PC-9 (cell line): ENCODE measurements at places on chromosomes 1 and 21.
A peak's percentile ranks its signal among the peaks of the same experiment; 100 is the strongest.

DNA sequence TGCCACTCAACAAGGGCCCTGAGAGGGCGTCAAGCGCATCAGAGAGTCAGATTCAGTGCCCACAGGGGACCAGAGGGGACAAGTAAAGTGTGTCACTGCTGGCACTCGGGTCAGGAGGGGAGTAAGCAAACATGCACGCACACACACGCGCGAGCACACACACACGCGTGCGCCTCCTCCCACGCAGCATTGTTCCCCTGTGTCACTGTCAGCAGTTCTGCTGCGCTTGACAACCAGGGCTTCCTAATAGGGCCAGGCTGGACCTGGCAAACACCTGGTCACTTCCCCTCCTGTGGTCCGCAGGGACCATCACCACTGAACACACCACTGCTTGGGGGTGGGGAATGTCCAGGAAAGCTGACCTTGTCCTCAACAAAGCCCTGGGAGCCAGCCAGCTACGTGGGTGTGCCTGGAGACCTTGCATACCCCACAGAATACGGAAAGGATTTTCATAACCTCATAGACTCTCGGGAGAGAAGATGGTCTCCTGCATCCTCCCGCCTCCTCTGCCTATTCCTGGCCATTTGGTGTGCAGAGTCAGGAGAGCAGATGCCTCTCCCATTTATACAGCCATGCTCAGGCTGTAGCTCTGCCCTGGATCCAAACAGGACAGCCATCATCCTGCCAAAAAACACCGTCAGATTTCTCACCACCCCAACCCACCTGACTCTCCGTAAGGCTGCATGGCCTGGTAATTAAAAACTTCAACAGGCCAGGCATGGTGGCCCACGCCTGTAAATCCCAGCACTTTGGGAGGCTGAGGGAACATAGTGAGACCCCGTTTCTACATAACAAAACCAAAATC is 73.2 kb downstream of the SSBP3 start:
- DNase-seq, result no peak

GRCh38 chr1:239976130-239976968 is 115.3 kb upstream of the FMN2 start:
- DNase-seq, result peak; percentile 44

- no peak for DNase-seq
Measured at GRCh38 chr1:4379451-4380175, 274.8 kb upstream of the AJAP1 start.

DNA sequence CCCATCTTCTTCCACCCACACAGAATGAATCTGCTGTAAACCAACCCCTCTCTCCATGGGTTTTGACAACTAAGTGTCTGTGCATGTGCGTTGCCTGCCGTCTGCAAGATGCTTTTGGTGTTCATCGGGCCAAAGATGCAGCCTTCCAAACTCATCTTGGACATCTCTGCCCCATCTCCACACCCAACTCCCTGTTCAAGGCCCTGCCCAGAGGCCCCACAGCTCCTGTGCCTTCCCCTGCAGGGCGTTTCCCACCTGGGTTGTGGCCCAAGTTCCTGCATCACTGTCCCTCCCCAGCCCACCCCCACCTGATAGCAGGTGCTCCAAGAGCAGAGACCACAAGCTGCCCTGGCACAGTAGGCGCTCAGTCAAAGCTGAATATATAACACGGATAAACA is 103.2 kb downstream of the BCAR3 start:
- DNase-seq, result no peak

GRCh38 chr1:63917571-63918417 is 144.0 kb downstream of the ROR1 start:
- DNase-seq, result no peak

DNA sequence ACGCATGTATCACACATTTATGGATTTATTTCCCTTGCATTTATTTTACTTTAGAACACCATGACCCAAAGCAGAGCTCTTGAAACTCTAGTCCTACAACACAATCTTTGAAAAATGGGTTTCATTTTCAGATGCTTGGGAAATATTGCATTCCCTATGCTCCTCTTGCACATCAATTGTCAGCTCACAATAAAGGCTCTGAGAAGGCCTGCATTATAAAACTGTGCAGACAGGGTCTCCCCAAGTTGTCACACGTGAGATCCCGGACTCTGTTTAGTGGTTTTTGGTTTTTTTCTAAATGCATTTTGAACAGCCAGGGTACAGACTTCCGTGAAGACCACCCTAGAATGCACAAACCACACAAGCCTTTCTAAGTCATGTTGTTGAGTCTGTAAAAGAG is 9.9 kb upstream of the B3GALT5 start:
- no peak for DNase-seq

GRCh38 chr1:167776616-167777268 is 55.0 kb downstream of the MPZL1 start:
- no peak for DNase-seq

- DNase-seq, result no peak
Measured at GRCh38 chr1:165898837-165899236, 71.4 kb downstream of the UCK2 start.

- no peak for DNase-seq
Measured at GRCh38 chr1:112579801-112580510, 39.0 kb downstream of the ST7L start.

DNA sequence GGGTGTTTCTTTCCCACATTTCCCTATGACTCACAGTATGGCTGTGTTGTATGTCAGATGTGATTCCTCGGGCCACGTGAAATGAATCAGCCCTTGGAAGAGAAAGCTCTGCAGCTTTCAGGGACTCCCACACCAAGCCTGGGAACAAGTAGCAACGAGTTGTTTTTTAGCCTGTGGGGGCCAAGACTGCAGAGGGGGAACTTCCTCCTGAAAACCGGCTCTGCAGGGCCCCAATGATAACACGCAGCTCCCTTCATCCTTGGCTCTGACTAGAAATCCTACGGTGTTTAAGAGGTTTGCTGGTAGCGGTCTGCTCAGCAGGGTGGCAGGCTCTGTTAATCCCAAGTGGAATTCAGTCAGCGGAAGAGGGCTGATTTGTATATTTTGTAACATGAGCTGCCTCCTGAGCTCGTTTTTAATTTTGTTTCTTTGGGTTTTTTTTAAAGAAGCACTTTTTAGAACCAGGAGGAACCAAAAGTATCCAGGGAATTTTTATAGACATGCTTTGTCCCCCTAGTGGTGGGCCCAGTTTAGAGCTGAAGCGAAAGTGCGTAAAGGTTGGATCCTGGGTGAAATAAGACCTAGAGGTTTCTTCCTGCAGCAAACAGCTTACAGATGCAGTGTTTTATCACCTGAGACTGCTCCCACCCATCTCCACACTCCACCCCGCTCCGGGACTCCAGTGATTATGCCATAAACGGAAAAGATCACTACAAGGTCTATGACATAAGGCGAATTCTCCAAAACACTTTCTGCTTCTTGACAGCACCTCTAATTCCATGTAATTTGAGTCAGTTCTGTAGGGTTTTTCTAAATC is 48.8 kb downstream of the LAMC2 start:
- DNase-seq, result peak; percentile 81

DNA sequence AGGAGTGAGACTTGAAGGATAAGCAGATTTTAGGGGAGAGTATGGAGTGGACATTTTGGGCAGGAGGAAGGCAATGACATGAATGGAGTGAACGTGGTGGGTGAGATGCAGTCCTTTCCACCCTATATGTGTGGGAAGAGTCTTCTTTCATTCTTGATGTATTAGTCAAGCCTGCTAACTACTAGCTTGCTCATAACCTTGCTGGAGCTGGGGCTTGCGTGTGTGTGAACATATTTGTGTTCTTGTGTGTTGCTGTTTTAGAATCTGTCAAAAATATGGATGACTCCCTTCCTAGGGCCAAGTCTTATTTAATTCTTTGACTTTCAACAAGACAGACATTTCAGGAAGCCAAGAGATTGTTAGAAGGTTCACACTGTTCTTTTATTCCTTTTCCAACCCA is 132.7 kb downstream of the UCK2 start:
- no peak for DNase-seq

- DNase-seq, result no peak
Measured at GRCh38 chr21:34003428-34003827, 70.0 kb upstream of the MRPS6 start.

GRCh38 chr1:204249736-204250427 is 36.1 kb upstream of the GOLT1A start:
- DNase-seq, result no peak

DNA sequence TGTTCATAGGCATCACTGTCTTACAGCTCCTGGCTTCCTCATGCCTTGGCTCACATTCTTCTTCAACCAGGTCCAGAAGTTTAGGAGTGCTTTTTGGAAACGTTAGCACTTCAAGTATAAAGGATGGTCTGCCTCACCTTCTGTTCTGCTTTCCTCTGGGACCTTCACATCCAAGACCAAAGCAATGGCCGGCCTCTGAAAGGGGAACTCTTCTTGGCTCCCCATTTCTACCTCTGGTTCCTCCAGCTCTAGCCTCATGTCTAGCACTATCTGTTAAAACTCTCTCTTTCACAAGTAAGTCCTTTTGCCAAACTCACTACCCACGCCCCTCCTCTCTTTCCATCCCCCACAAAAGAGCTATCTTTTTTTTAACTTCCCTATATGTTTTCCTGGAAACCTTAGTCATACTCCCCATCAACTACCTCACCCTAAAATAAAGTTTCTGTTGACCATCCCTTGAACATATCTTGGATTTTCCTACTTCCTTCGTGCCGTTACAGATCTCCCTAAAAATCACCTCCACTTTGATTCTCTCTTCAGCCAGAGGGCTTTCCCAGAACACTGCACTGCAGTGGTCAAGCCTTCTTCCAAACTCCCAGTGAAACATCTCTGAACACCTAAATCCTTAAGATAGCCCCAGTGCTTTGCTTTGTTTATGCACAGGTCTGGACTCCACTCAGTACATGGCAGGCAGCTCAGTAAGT is 7.9 kb downstream of the SORT1 start:
- DNase-seq, result no peak

DNA sequence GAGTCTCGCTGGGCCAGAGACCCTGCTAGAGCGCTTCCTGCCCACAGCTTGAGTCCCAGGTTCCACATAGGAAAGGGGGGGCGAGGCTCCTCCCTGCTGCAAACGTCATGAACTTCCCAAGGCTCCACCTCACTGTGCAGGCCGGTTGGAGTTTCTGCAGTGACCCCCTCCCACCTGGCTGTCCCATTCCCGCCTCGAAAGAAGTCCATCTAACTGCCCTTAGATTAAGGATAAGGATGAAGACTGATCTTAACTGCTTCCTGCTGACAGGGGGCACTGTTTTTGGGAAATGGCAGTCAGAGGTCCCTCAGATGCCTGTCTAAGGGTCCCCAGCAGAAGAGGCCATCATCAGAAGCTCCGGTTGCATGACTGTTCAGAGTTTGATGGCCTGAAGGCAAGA is 62.7 kb downstream of the STUM start:
- no peak for DNase-seq

GRCh38 chr1:172566196-172566997 is 33.4 kb downstream of the SUCO start:
- no peak for DNase-seq

DNA sequence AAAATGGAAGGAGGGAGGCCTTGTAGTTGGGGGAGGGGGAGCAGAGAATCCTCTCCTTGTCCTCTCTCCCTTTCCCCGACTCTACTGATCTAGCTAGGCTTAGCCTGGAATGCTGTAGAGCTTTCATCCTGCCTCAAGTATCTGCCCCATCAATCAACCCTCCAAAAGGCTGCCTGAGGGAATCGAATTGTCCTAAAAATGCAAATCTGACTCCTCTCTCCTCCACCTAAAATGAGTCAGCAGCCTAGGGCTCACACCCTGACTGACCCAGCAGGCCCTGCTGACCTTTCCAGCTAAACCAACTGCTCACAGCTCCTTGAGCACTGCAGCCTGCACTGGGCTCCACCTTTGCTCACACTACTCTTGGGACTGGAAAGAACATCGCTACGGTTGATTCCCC is 2.8 kb downstream of the HPDL start:
- peak; percentile 86 for DNase-seq

DNA sequence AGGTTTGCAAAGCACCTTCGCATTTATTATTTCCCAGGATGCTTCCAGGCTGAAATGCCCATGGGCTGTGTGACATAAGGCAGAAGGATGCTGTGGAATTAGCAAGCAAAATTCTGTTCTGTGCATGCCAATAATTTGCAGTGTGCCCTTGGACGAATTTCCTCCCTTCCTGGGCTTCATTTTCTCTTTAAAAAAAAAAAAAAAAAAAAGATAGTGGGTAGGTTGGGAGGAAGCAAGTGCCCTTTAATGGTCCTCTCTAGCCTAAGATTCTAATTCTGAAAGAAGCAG is 2.5 kb upstream of the ID3 start:
- no peak for DNase-seq

- DNase-seq, result no peak
Measured at GRCh38 chr1:37035796-37036666, 1.7 kb upstream of the GRIK3 start.

- DNase-seq, result peak; percentile 82
Measured at GRCh38 chr1:47487850-47488450, 50.1 kb downstream of the FOXD2 start.

- DNase-seq, result no peak
Measured at GRCh38 chr1:5590717-5591116, 401.5 kb downstream of the NPHP4 start.

DNA sequence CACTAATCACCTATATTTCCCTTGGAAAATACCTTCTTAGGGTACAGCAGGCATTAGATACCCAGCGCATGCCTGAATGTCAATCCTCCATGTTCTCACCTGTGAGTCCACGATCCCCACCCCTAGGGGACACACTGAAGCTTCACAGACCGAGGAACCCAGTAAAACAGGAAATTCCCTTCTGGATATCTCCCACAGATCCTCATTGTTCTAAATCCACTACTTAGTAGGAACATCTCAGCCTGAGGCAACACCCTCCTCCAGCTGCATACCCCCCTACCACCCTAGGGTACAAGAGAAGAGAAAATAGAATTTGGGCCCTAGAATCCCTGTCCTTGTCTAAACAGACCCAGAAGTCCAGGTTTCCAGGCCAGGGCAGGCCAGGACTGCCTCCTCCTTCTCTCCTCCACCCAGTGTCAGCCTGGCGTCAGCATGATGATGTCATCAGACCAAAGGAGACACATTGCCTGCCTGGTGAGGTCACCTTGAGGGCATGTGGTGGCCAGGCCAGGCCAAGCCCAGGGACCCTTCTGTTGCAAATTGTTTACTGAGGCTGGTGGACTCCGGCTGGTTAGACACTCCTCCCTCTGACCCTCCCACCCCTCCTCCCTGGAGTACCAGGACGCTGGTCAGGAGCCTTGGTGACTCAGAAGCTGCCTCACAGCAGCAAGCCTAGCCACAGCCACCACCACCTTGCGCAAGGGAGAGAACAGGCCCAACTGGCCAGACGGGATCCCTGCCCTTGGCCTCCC is 6.2 kb downstream of the NECTIN4 start:
- DNase-seq, result peak; percentile 96

DNA sequence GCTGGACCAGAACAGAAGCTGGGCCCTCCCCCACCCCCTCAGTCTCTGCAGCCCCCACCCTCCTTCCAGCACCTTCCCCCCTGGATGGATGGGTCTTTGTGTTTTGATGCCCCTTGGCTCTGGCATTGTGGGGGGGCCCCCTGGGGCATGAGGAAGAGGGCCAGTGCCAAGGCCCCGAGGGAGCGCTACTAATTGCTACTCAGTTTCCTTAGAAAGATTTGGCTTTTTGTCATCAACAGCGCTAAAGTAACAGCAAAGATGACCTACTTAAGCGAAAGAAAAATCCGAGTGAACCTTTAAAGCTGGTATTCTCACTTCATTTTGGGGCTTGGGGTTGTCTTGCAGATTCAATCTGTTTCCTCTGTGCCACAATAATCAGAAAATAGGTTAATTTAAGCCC is 63.5 kb downstream of the SKI start:
- DNase-seq, result no peak
